ENCODE measurements at places on chromosomes 7 and 10. TPM values are rescaled to one million over a fixed set of nuclear protein-coding genes. Genes with fewer than 3 reads are reported as not detected.

The RBP3 gene
- not detected for total RNA-seq

The SYCE1 gene
- not detected for total RNA-seq

The EPHA1 gene
- total RNA-seq, result not detected

The KCP gene
- 0.18 TPM for total RNA-seq

The GIMAP7 gene
- not detected for total RNA-seq

The ZNF862 gene
- total RNA-seq, result 1.5 TPM

The FHIP2A gene
- 9.5 TPM for total RNA-seq

The SH2D4B gene
- not detected for total RNA-seq

The ASAH2B gene
- total RNA-seq, result 4.9 TPM

The PKD2L1 gene
- 0.07 TPM for total RNA-seq

The TMEM225B gene
- total RNA-seq, result 0.59 TPM

The AOAH gene
- total RNA-seq, result not detected

The PDE6C gene
- total RNA-seq, result not detected

The COPG2 gene
- total RNA-seq, result 11.3 TPM

The NEURL1 gene
- total RNA-seq, result 0.18 TPM

The OR9A2 gene
- not detected for total RNA-seq

The SH2B2 gene
- 3.6 TPM for total RNA-seq

The PSD gene
- 0.43 TPM for total RNA-seq

The VSTM2A gene
- not detected for total RNA-seq

The SDHAF3 gene
- total RNA-seq, result 49.9 TPM

The KCNIP2 gene
- total RNA-seq, result 0.66 TPM

The ASZ1 gene
- total RNA-seq, result not detected

The PTN gene
- total RNA-seq, result not detected

All from A549 treated with RU486 at 1 μM for 4 hours (cell line).